ENCODE measurements at places on chromosomes 4 and X.

DNA sequence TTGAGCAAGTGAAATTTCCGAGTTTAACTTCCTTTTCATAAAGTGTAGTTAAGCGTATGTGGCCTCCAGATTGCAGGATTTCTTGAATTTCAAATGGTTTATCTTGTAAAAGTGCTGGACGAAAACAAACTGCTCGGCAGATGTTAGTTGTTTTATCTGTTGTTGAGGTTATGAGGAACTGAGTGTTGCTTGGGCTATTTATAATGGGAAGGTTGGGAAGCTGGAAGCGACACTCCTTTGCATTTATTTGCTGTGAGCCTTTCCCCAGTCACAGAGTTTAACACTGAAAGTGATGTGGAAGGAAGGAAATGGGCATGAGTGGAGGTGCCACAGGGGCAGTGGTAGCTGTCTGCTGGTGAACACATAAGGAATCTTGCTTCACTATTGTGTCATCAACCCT is 284.9 kb downstream of the PCDH7 start:
- no peak for DNase-seq

- no peak for DNase-seq
These were observed 280.3 kb upstream of the INTU start for GRCh38 chr4:127352220-127353113.

DNA sequence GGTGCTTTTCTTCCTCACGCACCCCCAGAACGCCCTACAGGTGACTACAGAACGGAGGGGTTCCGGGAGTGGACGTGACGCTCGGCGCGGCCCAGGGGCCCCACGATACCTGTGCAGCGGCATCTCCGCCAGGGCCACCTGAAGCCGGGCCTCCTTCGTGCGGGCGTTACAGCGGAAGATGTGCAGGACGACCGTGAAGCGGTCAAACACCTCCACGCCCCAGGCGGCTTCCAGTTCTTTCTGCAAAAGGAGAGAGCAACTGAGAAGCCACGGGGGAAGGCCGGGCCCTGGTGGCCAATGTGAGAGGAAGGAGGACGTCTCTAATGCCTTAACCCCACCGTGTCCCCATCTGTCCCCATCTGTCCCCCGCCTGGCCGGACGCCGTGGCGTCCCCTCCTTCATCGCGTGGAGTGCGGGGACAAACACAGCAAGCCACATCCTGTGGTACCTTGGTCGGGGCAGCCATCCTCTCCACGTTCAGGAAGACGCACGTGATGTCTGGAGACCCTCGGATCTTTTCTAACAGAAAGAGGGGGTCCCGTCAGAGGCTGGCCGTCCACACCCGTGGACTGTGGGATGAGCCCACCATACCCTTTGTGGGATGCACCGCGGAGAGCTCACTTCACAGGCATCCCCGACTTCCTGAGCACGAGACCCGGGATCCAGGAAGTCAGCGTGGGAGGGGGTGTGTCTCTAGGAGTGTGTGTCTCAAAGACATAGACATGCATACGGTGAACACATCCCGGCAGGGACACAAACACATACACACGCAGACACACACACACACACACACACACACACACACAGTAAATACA is 3.6 kb downstream of the GTPBP6 start:
- DNase-seq: no peak

DNA sequence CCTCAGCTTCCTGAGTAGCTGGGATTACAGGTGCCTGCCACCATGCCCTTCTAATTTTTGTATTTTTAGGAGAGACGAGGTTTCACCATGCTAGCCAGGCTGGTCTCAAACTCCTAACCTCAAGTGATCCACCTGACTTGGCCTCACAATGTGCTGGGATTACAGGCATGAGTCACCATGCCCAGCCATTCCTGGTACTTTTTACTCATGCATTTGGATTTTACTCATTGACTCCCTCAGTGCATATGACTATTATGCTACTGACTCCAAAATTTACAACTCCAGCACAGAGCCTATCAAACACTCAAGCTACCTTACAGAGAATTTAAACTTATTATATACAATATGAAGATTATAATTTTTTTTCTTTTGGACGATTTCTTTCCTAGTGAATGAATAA is 199.9 kb downstream of the CXXC4 start:
- no peak for DNase-seq
